ENCODE measurements at places on chromosomes 4 and X.

DNA sequence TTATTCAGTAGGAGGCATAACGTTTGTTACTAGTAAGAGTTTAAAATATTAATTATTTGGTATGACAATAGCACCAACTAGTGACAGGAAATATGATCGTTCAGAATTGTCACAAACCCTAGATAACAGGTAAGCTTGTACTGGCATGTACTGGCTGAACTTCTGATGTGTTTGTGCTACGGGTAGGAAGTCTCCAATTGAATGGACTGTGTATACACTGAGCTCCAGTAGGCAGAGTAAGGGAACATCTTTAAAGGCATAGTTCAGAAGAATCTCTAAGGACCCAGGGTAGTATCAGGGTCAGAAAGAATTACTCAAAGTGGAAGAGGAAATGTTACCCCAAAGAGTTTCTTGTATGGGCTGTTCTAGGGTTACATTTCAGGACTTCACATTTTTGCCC is 230.4 kb downstream of the EDA2R start:
- no peak for DNase-seq
- H3K36me3 ChIP-seq: no peaks in the 10 kb centered on the region
- H3K4me1 ChIP-seq: no peaks in the 10 kb centered on the region
- H3K27me3 ChIP-seq: no peaks in the 10 kb centered on the region
- H3K27ac ChIP-seq: no peak overlapping the region

DNA sequence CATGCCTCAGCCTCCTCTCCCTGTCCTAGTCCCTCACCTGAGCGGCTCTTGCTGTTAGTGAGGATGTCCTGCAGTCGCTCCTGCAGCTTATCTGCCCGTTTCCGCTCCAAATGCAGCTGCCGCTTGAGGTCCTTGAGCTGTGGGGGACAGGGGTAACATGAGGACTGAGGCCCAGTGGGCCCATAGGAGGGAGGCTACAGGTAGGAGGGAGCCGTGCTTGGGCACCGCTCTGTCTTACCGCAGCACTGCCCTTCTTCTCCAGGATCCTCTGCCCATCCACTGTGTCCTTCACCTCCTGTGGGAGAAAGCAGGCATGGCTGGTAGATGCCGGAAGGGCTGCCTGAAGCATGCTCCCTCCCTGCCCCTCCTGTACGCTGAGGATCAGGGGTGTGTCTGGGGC is 9.5 kb upstream of the KCND1 start:
- H3K27ac ChIP-seq: no peak overlapping the region
- H3K27me3 ChIP-seq: no peaks in the 10 kb centered on the region
- no peak overlapping the region for H3K4me3 ChIP-seq
- peaks cover 73% of the 10 kb centered on the region for H3K36me3 ChIP-seq

DNA sequence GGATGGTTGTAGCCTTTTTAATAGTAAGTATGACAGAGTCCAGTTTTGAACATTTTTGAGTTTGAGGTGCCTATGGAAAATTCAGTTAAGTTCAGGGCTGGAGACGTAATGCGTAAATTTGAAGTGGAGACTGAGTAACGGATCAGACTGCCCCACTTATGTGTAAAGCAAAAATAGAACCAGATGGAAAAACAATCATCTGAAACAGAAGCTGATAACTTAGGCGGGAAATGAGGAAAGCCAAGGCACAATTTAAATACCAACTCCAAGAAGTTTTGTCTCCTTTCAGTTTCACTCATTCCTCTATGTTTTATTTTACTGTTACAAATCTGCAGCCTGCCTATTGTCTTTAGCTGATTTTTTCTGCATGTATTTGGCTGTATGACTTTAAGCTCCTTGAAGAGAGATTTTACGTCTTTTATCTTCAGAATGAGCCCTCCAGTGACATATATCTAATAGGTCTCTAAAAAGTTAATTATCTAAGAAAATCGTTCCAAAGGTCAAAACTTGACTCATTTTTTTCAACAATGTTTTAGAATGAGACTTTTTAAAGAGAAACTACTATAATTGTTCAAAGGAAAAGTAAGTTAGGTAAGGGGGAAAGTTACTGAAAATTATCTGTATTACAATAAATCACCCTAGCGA is 1.1 kb downstream of the SGCB start:
- H3K4me1 ChIP-seq: peaks cover 24% of the 10 kb centered on the region
- H3K27me3 ChIP-seq: peaks cover 14% of the 10 kb centered on the region
- H3K27ac ChIP-seq: no peak overlapping the region
- peak overlapping the region; percentile 81 for H3K4me3 ChIP-seq
- no peak for DNase-seq
- peaks cover 1% of the 10 kb centered on the region for H3K36me3 ChIP-seq

- no peaks in the 10 kb centered on the region for H3K36me3 ChIP-seq
- H3K4me1 ChIP-seq: no peaks in the 10 kb centered on the region
- H3K4me3 ChIP-seq: no peak overlapping the region
Measured at GRCh38 chrX:132333351-132333750, 114.1 kb upstream of the RAP2C start.

DNA sequence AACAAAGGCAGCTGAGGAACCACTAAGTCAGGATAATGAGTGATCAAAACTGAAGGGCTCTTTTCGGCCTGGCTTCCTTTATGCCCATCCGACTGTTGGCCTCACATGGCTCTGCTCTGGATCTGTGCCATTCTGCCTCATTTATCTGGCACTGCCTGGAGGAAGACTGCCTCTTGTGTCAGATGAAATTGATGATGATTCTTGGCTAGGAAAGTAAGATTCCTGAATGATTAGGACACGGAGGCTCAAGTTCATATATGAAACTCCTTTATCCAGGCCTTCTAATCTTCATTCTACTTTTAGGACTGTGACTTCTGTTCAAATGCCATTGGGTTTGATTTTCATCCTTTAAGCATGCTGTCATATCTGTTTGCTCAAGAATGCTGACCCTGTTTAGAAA is 475.4 kb upstream of the RPS6KA3 start:
- H3K27me3 ChIP-seq: peaks cover 3% of the 10 kb centered on the region
- H3K36me3 ChIP-seq: no peaks in the 10 kb centered on the region
- H3K4me3 ChIP-seq: no peak overlapping the region
- no peaks in the 10 kb centered on the region for H3K4me1 ChIP-seq

GRCh38 chr4:184058026-184058425 is 152.9 kb downstream of the STOX2 start:
- no peak overlapping the region for H3K4me3 ChIP-seq
- DNase-seq: no peak
- peaks cover 3% of the 10 kb centered on the region for H3K27me3 ChIP-seq
- no peak overlapping the region for H3K27ac ChIP-seq

DNA sequence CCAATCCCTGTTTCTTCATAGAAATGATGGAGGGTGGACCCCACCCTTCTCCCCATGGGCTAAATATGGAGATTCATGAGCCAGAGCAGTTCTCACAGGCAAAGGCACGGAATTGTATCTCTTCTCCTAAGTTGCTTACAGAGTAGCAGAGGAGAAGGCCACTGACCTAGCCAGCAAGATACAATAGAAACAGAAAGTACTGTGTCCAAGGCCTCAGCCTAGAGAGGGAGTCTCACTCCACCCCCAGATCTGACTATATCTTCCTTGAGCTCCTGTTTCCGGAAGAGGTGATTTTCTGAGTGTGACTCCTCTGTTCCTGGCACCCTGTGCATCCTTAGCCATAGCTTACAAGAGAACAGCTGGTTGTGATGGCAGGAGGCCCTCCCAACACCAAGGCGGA is at the start of gene FATE1:
Gene FATE1, plus strand, starts transcription at position 284 of the 400 bp plus-strand sequence. Its CDS starts 85 bp downstream, at position 369.
- no peaks in the 10 kb centered on the region for H3K36me3 ChIP-seq
- H3K4me1 ChIP-seq: no peaks in the 10 kb centered on the region
- no peak within 1 kb of the TSS for H3K27ac ChIP-seq
- H3K27me3 ChIP-seq: no peaks in the 10 kb centered on the region
- no peak within 1 kb of the TSS for H3K4me3 ChIP-seq

GRCh38 chr4:182818926-182819730 is 98.1 kb downstream of the DCTD start:
- no peak overlapping the region for H3K4me3 ChIP-seq
- H3K27ac ChIP-seq: no peak overlapping the region
- no peaks in the 10 kb centered on the region for H3K36me3 ChIP-seq
- H3K4me1 ChIP-seq: no peaks in the 10 kb centered on the region
- H3K27me3 ChIP-seq: peaks cover 3% of the 10 kb centered on the region
- DNase-seq: no peak

DNA sequence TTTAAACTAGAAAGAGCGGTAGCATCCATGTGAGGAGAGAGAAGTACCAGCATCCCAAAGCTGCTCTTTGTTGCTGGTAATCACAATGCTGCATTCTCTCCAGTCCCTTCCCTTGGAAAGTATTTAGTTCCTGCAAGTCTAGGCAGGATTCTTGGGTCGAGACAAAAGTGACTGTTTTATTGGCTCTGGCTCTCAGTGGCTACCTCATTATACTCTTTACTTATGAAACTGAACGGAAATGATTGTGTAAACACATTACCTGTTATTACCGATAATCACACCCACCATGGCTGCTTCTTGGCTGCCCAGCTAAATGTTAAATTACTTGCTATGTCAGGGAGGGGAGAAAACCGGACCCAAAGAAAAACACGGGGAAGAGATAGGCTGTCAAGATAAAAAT is 26.2 kb downstream of the ATXN3L start:
- H3K36me3 ChIP-seq: no peaks in the 10 kb centered on the region
- no peaks in the 10 kb centered on the region for H3K27me3 ChIP-seq
- DNase-seq: no peak
- H3K4me3 ChIP-seq: no peak overlapping the region

- H3K27me3 ChIP-seq: peaks cover 11% of the 10 kb centered on the region
- H3K27ac ChIP-seq: no peak overlapping the region
- no peaks in the 10 kb centered on the region for H3K36me3 ChIP-seq
- no peak overlapping the region for H3K4me3 ChIP-seq
Measured at GRCh38 chr4:108536577-108536976, 83.8 kb upstream of the RPL34 start.

- H3K4me1 ChIP-seq: no peaks in the 10 kb centered on the region
- H3K36me3 ChIP-seq: peaks cover 2% of the 10 kb centered on the region
- no peak overlapping the region for H3K4me3 ChIP-seq
Measured at GRCh38 chrX:97597954-97598353, 714.2 kb downstream of the RPA4 start.

DNA sequence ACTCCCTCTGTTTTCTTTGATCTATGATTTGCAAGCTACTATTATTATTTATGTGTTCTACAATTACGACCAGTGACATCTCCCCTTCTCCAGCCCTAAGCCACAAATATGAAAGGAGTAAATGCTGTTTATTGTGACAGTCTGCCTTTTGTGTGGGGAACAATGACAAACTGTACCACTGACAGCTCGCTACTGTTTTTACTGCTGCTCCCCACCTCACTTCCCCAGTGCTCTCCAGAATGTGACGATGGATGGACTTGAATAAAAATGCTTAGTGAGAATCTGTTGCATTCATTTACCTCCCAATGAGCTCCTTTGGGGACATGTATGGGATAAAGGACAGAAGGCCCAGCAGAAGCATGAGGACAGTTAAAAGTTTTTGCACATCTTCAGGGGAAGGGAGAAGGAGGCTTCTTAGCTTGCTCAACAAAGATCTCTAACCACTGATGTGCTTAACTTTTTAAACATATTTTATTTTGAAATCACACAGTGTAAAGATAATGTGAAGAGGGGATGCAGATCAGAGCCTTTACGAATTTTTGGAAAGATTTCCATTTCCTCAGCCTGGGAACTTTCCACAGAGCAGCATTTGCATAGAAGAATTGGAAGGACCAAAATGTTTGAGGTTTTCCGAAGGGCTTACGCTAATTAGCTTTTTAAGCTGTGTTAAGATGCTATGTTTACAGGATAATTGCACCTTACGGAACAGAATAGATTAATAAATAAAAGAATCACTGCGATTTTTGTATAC is 485.1 kb upstream of the TENM3 start:
- H3K27me3 ChIP-seq: no peaks in the 10 kb centered on the region
- H3K36me3 ChIP-seq: no peaks in the 10 kb centered on the region
- no peak overlapping the region for H3K4me3 ChIP-seq
- no peaks in the 10 kb centered on the region for H3K4me1 ChIP-seq

- H3K27me3 ChIP-seq: no peaks in the 10 kb centered on the region
- no peak for DNase-seq
- no peak overlapping the region for H3K4me3 ChIP-seq
- H3K36me3 ChIP-seq: no peaks in the 10 kb centered on the region
Measured at GRCh38 chr4:74407891-74408290, 37.0 kb upstream of the AREG start.

- H3K4me3 ChIP-seq: no peak overlapping the region
- H3K27ac ChIP-seq: no peak overlapping the region
Measured at GRCh38 chrX:51759055-51759839, 16.0 kb downstream of the GSPT2 start.

GRCh38 chr4:41142376-41143310 is 71.7 kb downstream of the APBB2 start:
- no peak overlapping the region for H3K4me3 ChIP-seq
- no peaks in the 10 kb centered on the region for H3K4me1 ChIP-seq
- H3K36me3 ChIP-seq: no peaks in the 10 kb centered on the region
- H3K27ac ChIP-seq: no peak overlapping the region

DNA sequence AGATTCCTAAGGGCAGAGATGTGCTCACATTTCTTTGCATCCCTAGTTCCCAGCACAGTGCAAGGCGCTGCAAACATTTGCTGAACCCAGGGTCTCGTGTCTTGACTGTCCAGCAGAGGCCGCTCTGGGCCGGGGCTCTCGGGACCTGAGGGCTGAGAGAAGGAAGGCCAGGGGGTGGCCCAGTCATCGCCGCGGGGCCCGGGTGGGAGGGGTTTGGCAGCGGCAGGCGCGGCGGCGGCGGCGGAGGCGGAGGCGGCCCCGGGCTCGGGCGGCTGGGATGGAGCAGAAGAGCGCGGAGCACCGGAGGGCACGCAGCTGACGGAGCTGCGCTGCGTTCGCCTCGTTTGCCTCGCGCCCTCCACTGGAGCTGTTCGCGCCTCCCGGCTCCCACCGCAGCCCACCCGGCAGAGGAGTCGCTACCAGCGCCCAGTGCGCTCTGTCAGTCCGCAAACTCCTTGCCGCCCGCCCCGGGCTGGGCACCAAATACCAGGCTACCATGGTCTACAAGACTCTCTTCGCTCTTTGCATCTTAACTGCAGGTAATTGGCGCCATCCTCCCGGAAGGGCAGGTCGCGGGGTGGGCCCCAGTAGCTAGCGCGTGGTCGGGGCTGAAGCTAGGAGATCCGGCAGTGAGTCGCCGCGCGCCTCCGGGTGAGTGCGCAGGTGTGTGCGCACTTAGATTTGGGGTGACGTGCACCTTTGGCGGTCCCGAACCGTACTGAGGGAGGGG is at the start of gene PARM1:
Gene PARM1, plus strand, starts transcription at position 285 of the 730 bp plus-strand sequence. Its CDS starts 212 bp downstream, at position 497.
- H3K27me3 ChIP-seq: peaks cover 7% of the 10 kb centered on the region
- H3K4me1 ChIP-seq: peaks cover 40% of the 10 kb centered on the region
- peaks cover 6% of the 10 kb centered on the region for H3K36me3 ChIP-seq
- DNase-seq: peak; percentile 77
- H3K27ac ChIP-seq: peak within 1 kb of the TSS; percentile 82

GRCh38 chr4:101177154-101177553 is 170.2 kb downstream of the PPP3CA start:
- peaks cover 45% of the 10 kb centered on the region for H3K4me1 ChIP-seq
- H3K36me3 ChIP-seq: peaks cover 7% of the 10 kb centered on the region

DNA sequence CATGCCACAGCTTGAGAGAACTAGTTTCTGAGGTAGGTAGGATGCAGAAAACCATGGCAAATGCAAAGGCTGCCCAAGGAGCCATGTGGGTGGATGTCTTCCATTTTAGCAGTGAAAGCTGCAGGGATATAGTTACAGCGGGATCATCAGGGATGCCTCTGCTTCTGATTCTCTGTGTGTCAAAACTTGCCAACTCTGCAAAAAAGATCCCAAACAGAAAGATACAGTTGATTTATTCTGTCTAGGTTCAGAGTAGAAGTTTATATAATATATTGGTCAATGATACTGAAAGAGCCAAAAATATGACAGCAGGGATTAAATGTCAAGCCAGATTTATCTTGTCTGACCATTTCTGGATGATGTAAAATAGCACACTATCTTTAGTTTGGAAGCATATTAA is 42.4 kb upstream of the SFRP2 start:
- H3K4me3 ChIP-seq: no peak overlapping the region
- peaks cover 15% of the 10 kb centered on the region for H3K27me3 ChIP-seq
- no peaks in the 10 kb centered on the region for H3K4me1 ChIP-seq

GRCh38 chrX:134025986-134026545 is 40.7 kb upstream of the GPC3 start:
- no peak overlapping the region for H3K4me3 ChIP-seq
- no peak for DNase-seq
- H3K4me1 ChIP-seq: no peaks in the 10 kb centered on the region
- peaks cover 6% of the 10 kb centered on the region for H3K27me3 ChIP-seq
- no peaks in the 10 kb centered on the region for H3K36me3 ChIP-seq
- no peak overlapping the region for H3K27ac ChIP-seq

Data from activated B cell treated with CpG ODN at 0.5 μM for 24 hours (primary cell).